Stimulated activated CD8-positive, alpha-beta memory T cell treated with anti-CD3 and anti-CD28 coated beads, Interleukin-4, amount 100 ng/mL, for 1 hour (primary cell): ENCODE measurements at places on chromosomes 5 and 9.

- DNase-seq, result no peak
These were observed 51.0 kb downstream of the IRF1 start for GRCh38 chr5:132439521-132440089.

- no peak for DNase-seq
These were observed 2.8 kb upstream of the PPP1R26 start for GRCh38 chr9:135476561-135477355.

GRCh38 chr9:38380230-38380871 is 12.2 kb upstream of the ALDH1B1 start:
- no peak for DNase-seq

DNA sequence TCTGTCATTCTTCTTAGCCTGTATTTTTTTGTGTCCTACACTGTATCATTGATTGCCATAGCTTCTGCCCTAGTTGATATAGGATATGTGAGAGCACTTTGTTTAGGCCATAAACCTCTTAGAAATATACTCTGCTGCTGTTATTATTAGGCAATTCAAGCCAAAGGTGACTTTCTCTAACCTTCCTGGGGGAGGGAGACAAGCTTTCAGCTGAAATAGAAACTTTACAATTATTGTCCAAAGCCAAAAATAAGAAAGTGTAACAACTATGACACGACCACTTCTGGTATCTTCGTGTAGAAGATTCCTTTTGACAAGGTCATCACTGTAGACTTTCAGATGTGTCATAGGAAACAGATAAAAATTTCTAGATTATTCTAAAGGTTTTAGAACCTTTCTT is 12.2 kb upstream of the CSNK1A1 start:
- DNase-seq, result no peak

- DNase-seq, result no peak
These were observed 9.7 kb upstream of the SLC36A2 start for GRCh38 chr5:151357097-151357496.

GRCh38 chr5:154826-155225 is 36.5 kb upstream of the LRRC14B start:
- no peak for DNase-seq

GRCh38 chr9:20884985-20885593 is 146.4 kb downstream of the HACD4 start:
- DNase-seq, result peak; percentile 35

DNA sequence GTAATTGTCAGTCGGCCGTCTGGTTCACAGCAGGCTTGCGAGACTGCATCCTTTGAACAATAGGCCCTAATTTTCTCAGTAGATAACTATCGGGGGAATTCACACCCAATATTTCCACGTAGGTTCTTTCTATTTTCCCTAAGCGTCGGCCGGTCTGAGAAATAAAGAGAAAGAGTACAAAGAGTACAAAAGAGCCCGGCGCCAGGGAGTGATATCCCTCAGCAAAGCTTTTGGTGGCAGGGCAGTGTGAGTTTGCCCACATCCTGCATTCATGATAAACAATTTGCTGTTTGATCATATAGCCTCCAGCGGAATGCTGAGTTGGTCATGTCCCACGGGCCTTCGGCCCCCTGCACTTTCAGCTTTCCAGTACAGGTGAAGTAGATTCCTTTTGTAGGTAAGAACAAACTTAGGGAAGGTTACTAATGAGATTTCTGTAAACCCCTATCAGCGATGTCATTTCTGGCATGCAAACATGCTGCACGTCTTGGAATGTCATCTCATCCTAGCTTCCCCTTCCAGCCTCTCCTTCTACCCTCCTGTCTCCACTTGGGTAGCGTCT is 4.7 kb upstream of the PTGR1 start:
- DNase-seq, result no peak

DNA sequence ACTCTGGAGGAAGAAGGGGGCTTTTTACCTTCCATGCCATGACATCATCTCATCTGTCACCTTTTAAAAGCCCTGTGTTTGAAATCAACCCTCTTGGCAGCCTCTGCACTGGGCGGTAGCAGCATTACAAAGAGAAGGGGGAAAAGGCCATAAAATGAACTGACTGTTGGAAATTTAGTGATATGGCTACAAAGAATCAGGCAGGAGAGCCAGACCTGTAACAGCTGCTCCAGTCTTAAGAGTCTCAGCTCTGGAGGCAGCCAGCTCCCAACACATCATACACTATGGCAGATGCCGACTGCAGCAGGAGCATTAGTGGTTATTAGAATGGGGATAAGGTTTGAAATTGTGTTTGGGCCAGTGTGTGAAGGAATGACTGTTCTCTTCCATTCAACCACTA is 257.5 kb downstream of the DMAC1 start:
- no peak for DNase-seq

GRCh38 chr5:100546001-100546400 is 10.8 kb downstream of the FAM174A start:
- no peak for DNase-seq

DNA sequence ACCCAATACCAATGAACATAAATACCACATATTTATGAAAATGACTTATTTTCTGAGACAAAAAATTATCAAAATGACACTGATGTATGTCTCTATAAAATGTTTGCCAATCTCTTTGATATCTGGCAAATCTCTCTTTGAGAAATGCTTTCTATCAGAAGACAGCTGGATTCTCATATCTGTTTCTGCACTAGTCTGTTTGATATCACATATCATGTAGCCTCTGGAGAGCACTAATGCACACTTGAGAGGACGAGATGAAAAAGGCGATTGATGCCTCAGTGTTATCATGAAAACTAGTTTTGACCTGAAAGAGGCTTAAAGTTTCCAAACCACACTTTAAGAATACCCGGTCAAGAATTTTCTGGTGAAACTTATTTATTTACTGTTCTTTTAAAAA is 29.1 kb upstream of the ANKRD55 start:
- DNase-seq, result no peak

GRCh38 chr5:92380069-92380770 is 997.1 kb upstream of the ARRDC3 start:
- DNase-seq, result no peak

DNA sequence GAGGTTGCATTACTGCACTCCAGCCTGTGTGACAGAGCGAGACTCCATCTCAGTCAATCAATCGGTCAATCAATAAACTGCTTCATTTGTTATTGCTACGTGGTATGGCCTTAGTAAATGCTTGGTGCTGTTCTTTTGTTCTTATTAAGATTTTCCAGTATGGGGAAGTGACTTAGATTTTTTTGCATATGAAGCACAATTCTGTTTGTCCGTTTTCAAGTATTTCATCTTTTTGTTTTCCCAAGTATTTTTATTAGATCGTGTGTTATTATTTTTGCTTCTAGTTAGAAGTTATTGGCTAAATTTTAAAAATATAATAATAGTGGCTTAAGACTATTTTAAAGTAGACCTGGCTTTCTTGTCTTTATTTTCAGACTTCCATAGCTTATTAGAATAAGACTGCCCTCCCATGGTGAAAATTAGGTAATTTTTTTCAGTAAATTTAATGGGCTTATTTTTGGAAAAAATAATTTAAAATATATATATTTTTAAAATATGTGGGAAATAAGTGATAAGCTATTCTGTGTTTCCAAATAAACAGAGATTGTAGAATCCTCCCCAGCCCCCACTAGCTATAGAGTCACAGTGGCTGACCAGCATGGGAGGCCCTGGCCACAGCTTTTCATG is 14.7 kb upstream of the OMD start:
- no peak for DNase-seq

GRCh38 chr9:112241491-112241890 is 66.4 kb upstream of the SUSD1 start:
- no peak for DNase-seq

DNA sequence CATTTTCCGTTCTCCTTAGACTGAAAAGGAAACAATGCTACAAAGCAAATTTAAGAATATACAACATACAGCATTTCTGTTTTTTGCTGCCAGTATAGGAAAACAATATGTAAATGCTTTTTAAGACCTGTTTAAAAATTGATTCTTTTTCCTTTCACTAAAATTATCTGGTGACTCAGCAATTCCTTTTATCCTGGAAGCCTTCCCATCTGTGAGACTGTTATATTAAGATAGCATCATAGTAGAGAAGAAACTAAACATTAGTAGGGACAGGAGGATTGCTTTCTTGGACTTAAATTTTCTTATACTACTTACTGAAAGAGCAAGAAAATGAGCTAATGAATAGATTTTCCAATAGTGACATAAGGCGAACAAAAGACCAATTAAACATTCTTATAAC is 30.0 kb upstream of the GPR21 start:
- DNase-seq, result no peak

GRCh38 chr5:72214168-72214567 is 105.9 kb downstream of the MRPS27 start:
- no peak for DNase-seq

DNA sequence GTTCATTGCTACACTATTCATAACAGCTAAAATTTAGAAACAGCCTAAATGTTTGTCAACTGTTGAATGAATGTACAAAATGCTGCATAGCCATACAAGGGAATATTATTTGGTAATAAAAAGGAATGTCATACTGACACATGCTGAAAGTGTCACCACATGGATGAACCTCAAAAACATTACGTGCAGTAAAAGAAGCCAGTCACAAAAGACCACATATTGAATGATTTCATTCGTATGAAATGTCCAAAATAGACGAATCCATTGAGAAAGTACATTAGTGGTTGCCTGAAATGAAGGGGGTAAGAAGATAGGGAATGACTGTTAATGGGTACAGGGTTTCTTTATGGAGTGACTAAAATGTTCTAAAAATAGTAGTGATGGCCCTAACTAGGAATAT is 11.6 kb upstream of the ECM2 start:
- DNase-seq, result no peak

DNA sequence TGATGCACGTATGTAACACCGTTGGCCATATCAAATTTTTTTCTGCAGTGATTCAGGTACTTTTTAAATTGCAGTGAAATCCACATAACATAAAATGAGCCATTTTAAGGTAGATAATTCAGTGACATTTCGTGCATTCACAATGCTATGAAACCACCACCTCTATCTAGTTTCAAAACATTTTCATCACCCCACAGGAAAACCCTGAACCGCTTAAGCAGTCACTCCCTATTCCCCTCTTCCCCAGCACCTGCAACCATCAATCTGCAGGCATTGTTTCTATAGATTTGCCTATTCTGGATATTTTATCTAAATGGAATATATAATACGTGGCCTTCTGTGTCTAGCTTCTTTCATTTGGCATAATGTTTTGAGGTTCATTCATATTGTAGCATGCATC is 79.2 kb downstream of the BOD1 start:
- DNase-seq, result no peak

DNA sequence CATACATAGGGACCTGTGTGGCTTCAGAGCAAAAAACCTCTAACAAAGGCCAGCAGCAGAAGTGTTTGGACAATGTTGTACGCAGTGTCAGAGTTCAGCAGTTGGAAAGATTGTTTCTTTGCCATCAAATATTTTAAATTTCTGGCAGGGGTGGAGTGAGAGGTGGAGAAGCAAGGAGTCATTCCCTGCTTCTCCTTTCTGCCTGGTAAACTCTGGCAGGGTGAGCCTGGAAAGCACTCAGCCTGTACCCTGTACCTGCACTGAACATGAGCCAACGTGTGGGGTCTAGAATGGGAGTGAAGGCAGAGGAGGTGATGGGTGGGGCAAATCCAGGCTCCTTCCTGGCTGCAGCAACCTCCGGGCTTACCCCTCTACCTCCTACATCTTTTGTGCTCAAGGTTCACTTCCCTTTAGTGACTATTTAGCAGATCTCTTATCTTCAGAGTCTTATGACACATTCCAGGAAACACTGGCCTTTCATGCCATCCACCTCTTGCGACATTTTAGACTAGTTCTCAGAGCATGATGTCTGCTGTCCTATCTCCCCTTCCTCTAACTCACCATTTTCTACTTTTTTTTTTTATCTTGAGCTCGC is 445.0 kb upstream of the PIK3R1 start:
- DNase-seq, result no peak

DNA sequence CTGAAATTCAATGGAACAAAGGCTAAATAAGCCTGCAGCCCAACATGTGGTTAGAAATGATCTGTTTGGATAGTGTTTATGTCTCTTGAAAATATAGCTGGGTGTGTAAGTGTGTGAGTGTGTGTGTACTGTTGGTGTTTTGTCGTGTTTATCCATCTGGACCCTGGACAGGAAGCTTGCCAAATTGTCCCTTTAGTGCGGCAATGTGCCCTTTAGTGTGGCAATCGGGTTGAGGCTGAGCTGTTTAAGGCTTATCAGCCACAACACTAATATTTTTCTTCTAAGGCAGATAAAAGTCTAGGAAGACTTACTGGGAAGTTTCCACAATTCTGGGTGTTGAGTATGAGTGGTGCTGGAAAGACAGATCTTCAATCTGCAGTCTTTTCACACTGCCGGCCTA is 180.2 kb downstream of the YTHDC2 start:
- DNase-seq, result no peak

GRCh38 chr5:150305095-150305494 is 2.4 kb upstream of the ARSI start:
- DNase-seq, result no peak

- DNase-seq, result no peak
These were observed 98.7 kb downstream of the SLC28A3 start for GRCh38 chr9:84241817-84242373.

DNA sequence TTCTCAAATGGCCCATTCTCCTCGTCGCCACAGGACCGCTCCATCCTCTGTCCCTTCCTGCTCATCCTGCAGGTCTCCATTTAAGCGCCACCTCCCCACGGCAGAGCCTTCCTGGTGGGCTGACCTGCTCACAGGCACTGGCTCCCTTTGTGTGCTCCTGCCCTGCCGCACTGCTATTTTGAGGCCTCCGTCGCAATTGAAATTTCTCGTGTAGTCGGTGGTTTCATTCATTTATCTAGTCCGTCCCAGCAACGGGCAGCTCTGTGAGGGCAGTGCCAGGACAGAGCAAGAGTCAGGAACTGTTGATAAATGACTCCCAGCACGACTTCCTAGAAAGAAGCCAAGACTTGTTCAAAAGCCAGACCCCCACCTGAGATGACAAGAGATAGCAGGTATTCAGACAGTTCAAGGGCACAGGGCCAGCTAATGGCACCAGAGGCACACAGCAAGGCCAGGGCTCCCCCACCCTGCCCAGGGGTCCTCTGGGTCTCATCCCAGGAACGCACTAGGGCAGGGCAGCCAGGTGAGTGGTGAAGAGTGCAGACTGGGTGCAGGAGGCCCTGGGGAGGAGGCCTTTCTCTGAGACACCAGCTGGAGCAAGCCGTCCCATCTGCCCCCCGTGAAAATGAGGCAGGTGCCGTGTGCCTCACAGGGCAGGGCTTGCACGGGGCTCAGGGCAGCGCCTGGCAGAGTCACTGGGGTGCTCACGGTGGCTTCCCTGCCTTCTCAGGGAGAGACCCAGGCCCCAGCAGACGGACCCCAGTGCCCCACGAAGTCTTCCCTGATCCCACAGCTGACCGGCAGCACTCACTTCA is 36.9 kb downstream of the FAM78A start:
- no peak for DNase-seq

GRCh38 chr9:93624977-93625376 is 48.6 kb downstream of the PHF2 start:
- no peak for DNase-seq

GRCh38 chr5:115785381-115786065 is 30.9 kb downstream of the CDO1 start:
- no peak for DNase-seq

DNA sequence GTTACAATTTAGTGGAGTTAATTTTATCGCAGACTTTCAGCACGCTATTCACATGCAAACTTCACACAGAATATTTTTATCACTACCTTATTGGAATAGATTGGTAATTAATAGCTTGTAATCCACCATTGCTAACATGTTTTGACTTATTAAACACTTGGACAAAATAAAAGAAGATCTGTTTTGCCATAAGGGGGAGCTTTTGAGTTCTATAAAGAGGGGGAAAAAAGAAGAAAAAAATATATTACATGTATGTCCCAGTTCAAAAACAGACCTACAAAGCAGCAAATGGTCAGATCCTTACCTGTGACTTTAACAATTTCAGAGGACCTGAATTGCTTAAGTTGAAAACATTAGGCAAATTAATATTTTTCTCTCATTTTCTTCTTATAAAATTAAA is 1.2 kb upstream of the PAPPA start:
- no peak for DNase-seq
